ENCODE measurements at places on chromosomes 2 and 18.

DNA sequence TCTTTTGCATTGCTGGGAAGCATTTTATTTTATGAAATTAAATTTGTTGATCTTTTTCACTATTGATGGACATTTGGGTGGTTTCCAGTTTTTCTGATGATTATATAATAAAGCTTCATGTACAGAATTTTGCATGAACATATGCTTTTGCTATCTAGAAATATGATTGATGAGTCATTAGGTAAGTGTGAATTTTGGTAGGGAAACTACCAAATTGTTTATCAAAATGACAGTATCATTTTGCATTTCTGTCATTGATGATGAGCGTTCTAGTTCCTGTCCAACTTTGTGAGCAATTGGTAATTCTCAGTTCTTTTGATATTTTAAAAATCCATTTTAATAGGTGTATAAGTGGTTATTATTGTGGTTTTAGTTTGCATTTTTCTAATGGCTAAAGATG, 67.7 kb downstream of the TAF4B start:
- no peak for DNase-seq

- no peak for DNase-seq
These were observed 139.0 kb downstream of the MSH2 start for GRCh38 chr2:47541848-47542450.

DNA sequence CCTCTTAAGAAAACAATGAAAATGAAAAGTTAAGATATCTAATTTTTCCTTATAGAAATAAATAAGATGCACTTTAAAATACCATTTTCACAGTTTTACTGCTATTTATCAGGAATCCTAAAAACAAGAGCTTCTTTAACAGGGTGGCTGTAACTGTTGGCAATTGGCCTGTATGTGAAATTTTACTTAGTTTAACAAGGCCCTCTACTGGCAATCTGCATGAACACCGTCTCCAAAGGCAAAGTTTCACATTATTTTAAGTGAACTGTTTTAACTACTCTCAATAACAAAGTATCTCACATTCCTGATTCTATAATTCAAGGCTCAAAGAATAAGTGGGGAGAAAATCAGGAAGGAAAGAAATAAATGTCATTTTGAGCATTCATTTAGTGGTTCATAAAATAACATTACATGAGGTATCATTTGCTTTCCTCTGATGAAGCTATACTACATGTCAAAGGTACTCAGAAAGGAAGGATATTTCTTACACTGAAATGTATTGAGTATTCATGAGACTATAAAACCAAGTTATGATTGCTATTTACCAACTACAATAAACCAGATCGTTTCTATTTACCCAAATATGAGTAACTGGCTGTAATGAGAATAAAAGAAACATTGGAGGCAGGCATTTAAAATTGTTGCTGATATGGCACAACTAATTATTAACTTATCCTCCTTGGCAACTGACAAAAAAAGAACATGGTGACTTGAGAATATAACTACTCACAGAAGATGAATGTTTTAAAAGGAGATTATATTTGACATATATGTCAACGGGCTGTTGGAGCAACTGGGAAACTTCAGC, 7.0 kb downstream of the NCKAP5 start:
- DNase-seq, result peak; percentile 65

DNA sequence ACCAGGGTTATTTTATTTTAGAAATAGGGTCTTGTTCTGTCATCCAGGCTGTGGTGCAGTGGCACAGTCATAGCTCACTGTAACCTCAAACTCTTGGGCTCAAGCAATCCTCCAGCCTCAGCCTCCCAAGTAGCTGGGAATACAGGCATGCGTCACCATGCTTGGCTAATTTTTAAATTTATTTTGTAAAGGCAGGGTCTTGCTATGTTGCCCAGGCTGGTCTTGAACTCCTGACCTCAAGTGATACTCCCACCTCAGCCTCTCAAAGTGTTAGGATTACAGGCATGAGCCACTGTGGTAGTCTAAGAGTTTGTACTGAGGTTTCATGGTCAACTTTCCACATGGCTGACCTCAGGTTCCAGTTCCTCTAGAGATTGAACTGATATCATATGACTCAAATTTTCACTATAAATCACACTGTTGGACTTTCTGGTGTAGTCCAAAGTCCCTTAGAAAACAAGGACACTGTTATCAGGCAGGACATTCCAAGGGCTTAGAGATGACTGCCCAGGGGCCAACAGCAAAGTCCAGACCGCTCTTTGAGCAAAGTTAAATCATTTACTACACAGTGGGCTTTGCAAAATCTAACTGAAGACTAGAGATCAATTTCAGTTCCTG, 82.0 kb upstream of the MEX3C start:
- no peak for DNase-seq

- peak; percentile 77 for DNase-seq
These were observed 677.6 kb upstream of the ID2 start for GRCh38 chr2:8004250-8004681.

DNA sequence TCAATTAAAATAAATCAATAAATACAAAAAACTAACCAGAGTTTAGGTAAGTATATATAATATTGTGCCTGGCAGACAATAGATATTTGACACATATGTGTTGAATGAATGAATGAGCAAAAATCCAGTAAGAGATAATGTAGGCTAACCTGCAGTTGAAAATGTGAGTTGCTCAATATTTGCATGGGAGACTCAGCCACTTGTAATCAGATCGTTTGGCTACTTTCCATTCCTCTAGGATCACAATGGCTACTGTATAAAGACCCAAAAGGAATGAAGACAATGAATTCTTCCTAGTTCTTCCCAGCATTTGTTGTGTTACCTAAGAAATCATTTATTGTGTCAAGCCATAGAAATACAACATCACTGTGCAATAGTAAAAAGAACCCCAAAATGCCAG, 25.3 kb downstream of the PIEZO2 start:
- DNase-seq, result no peak

- DNase-seq, result no peak
These were observed 307.2 kb downstream of the MYCN start for GRCh38 chr2:16247326-16248122.

DNA sequence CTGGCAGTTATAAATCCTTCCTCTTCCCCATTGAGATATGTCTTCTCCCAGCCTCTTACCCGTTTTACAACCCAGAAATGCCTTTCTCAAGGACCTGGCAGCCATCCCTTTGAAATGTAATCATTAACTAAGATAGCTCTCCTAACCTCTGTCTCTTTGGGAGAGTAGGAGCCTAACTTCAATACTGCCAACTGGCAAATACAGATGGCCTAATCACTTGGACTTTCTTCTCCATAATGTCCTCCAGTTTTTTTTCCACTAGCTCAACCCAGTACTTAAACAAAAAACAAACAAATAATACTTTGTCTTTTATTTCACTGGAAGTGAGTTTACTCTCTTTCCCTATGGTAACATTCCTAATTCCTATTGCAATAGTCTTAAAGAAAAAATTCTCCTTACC, 1391.1 kb downstream of the SUCLG1 start:
- DNase-seq, result no peak

- no peak for DNase-seq
These were observed 5.1 kb upstream of the ODC1 start for GRCh38 chr2:10452956-10453904.

DNA sequence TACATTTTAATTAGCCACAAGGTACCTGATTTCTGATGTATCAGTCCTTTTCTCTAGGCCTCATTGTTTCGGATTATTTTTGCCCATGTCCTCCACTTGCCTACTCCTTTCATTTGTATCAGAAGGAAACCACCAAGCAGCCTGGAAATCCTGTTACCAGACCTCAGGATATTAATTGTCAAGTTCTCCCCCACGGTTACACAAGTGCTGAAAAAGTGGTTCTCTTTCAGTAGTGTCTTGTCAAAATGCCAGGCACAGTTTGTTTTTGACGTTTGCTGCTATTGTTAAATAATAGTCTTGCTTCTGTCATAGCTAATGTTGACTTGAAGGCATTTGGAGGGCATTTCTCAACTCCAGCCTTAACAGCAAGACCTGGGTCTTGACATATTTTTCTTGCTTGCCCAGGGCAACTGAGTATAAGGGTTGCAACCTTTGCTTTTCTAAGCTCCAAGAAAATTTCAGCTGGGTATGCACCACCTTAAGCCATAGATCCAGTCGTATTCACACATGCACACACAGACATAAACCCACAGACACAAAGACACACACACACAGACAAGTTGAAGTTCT, 31.0 kb downstream of the INSIG2 start:
- no peak for DNase-seq

DNA sequence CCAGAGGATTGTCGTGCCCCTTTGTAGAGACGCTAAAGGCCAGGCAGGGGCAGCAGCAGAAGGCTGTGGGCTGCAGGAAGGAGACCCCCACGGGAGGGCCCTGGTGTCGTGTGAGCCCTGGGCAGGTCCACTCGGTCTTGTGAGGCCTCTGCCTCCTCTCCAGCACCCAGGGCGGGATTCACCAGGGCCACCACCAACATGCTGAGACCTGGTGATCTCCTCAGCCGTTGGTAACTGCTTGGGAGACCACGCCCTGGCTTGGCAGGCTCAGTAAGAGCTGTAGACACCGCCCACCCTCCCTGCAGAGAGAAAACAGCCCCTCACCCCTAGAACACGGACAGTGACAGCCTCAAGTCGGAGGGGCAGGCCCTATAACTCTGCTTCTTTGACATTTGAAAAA, 21.1 kb downstream of the MBP start:
- DNase-seq, result no peak

DNA sequence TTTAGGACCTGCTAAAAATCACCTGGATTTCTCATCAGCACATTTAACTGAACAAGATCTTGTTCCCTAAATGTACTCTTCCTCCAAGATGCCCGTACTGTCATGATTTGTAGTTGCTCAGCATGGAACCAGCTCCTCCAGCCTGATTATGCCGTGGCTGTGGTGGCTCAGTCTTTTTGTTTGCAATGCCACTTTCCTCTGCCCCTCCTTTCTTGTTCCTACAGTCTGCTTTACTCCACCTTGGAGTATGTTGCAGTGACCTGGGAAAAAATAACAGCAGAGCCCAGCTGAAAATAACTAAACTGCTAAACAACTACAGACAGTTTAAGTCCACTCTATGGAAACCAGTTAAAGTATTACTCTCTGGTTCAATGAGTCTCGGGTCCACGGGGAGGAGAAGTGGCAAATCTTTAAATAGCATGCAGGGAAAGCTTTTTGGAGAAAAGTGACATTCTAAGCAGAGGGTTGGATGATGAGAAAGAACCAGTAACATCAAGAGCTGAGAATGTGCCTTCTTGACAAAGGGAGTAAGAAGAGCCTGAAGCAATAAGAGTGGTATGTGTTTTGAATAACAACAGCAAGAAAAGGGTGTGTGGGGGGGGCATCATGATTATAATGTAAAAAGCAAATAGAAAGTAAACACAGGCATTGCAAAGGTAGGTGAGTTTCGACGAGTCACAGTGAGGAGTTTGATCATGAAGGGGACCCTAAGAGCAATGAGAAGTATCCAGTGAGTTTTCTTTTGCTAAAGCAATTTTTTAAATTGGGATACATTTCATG, 225.7 kb downstream of the TMX3 start:
- no peak for DNase-seq

GRCh38 chr2:99949963-99950362, 192.4 kb downstream of the AFF3 start:
- DNase-seq, result no peak

DNA sequence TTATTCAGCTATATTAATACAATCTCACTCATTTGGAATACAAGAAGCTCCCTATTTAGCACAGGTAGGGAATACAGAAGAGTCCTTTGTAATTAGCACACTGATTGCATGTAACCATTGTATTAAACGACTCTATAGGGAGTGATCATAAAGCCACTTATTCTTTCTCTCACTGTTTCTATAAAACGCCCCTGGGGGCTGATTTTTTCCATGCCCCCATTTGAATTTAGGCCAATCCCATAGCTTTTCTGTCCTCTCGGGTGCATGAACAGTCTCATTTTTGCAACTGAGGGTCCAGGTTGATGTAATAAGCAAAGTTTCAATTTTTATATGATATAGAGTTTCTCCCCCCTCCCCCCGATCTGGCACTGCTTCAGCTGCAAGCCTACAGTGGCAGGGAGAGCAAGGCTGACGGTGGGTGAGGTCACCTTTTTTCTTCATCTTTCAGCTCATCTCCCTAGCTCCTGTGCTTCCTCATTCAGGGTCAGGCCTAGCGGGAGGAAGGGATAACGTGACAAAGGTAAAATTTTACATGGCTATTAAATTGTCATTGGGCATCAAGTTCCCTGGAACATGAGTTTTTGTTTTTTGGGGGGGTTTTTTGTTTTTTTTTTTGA, 45.7 kb downstream of the GAD1 start:
- DNase-seq, result no peak

DNA sequence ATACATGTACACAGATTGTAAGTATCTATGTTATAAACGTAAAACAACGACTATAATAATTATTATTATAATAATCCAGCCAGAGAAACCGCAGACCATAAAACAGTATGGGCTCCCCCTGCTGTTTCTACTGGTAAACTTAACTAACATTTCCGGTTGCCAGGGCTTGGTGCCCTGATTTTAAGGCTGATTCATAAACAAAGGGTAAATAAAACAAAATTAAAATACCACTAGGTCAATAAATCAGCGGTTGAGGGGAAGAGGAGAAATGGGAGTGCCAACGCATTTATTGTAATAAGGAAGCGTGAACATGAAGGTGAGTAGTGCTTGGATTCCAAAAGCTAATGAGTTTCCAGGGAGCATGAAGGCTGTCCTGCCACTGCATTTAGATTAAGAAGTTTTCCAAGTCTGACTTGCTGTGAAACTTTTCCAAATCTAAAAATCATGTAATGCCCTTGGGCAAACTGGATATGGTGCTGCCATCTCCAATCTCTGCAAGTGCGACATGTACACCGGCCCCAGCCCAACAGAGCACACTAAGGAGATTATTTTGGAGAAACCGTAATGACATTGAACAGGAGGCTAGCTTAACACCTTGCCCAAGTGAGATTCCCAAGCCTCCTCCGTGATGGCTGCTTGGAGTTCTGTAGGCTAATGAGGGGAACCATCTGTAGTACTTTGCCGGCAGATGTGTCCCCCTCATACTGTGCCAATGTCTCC, 50.7 kb upstream of the HNRNPA3 start:
- DNase-seq, result peak; percentile 43

DNA sequence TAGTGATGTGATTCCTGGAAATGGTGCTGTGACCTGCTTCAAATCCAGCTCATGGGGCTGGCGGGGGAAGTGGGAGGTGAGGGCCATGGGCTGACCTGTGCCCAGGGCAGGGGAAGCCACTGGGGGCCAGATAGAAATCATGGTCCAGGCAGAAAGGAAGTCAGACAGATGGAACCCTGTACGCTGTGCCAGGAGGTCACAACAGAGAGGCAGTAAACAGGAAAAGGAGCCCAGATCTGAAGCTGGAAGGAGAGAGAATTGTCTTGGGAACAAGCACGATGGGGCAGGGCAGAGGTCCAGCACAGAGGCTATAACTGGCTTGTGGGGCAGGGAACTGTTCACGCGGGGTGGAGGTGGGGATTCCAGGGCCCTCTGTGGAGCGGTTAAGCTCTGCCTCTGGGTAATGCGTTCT, 76.0 kb downstream of the RNF144A start:
- no peak for DNase-seq

- DNase-seq, result peak; percentile 14
These were observed 57.8 kb upstream of the CCDC141 start for GRCh38 chr2:179107737-179108136.
